ENCODE measurements at places on chromosomes 5 and 9.

DNA sequence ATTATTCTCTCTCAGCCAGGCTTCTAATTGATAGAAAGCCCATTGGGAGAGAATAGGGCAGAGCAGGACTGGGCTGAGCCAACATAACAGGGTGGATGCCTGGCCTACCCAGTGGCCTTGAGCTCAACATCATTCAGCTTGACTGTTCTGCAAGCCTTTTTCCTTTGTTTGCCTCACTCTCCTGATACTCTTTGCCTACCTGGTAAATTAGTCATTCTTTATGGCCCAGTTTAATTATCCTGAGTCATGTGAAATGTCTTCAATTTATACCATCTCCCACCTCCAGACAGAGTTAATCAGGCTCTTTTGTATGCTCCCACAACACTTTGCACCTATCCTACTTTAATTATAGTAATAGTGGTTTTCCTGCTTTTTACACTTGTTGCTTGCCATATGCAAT, 13.6 kb downstream of the GLRA1 start:
- DNase-seq: no peak

- DNase-seq: no peak
These were observed 181.2 kb downstream of the PIK3R1 start for GRCh38 chr5:68396722-68397121.

DNA sequence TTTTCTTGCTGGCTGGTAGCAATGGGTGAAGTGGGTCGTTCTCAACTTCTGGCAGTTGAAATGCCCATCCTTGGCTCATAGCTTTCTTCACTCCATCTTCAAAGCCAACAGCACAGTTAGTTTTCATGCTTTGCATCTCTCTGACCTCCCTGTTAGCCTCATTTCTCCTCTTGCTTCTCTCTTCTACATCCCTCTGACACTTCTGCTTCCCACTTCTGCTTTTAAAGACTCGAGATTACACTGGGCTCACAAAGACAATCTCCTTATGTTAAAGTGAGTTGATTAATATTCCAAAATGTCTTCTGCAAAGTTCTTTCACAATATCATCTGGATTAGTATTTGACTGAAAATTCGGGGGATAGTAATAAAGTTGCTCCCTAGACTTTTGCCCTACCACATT, 684.8 kb upstream of the CCNG1 start:
- no peak for DNase-seq

DNA sequence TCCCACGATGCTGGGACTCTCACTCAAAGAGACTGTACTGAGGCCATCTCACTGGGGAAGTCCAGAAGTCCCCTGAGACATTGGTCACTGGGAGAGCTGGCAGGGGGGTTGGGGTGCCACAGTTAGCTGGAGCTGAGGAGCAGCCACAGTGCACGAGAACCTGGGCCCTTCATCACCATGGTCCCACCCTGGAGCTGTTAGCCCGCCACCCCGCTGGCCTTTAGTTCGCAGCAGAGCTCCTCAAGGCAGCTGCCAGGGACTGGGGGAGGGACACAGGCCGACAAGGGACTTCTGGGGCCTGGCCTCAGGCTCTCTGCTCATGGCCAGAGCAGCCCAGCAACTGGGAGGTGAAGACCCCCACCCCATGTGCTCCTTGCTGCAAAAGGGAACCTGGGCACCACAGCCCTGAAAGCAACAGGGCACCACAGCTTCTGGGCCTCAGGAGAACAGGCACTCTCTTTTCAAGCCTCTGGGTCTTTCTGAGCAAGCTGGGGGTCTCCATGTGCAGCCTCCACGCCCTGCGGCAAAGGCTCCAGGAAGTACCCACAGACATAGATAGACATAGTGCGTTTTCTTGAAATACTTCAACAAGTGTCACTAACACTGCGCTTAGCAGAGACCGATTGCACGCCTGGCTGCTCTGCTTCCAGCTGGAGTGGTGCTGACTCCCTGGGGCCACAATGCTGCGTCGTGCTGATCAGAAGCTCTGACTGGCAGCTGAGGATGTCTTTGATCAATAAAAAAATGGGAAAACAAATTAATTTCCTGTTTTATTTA, 46.0 kb downstream of the VAV2 start:
- no peak for DNase-seq

GRCh38 chr5:16283791-16284190, 104.2 kb upstream of the MARCHF11 start:
- DNase-seq: no peak

DNA sequence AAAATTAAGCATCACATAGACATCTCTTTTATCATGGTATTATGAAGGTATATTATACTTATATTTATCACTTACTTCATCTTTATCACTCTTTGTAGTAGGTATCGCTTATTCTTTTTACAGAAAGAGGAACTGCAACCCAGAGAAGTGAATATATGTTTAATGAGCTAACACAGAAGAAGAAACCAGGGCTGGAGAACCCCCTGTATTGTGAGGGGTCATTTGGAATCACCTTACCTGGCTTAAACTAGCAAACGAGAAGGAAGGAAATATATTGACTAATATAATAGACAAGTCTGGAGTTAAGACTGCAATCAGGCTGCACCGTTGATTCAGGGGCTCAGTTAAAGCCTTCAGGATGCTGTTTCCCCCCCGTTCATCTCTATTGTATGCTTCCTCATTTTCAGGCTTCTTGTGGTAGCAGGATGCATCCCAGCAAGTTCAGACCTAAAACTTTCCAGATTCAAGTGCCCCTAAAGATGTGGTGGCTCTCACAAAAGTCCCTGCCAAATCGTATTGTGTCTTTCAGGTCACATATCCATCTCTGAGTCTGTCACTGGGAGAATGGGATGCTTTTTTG, 146.4 kb downstream of the GCNT1 start:
- no peak for DNase-seq

DNA sequence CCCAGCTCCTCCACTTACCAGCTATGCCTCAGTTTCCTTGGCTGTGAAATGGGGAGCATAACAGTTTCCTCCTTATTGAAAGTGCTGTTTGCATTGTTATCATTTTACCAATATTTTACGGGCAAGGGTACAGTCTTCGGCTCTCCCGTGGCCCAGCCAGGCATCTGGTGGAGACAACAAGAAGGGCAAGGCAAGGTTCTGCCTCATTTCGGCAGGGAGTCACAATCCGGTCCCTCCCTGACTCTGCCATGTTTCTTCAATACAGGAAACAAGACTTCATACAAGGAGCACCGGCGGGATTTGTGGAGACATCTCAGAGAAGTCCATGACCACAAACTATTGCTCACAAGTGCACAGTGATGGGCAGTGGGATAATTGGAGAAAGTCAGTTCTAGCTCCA, 174.0 kb downstream of the FGF18 start:
- DNase-seq: no peak

DNA sequence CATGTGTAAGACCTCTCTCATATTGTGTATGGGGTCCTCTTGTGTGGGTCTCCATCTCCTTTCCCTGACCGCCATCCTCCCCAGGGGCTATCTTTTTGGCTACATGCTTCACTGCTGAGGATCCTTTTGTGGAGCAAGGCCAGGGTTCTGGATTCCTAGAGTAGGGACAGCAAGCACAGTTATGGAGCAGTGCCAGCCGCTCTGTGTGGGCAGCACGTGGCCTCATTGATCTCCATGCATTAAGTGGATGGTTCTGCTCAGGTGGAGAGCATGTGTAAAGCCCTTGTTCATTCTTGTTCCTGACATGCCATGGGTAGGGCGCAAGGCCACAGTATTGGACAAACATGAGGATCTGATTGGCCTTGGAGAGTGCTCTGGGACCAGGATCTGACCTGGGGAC, 8.9 kb downstream of the PHF2 start:
- no peak for DNase-seq

DNA sequence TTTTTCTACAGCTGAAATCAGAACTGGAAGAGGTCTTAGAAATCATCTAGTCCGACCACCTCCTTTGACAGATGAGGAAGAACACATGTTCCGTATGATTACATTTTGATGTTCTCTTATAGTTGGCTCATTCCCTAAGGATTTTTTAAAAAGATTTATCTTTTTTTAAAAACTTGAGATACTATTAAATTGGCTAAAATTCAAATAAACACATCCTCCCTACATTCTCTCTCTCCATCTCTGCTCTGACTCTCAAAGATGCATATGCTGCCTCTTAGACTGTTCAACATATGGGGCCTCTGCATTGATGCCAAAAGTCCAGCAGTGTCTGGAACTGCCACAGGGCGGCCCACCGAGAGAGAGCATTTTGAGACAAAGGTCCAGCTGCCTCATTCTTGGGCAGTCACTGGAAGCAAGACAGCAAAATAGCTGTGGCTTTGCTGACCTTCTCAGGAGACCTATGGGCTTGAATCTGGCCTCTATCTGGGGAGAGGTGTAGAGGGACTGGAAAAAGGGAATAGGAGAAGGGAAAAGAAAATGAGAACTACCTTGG, 12.8 kb upstream of the TSSK1B start:
- no peak for DNase-seq

- no peak for DNase-seq
These were observed 91.2 kb downstream of the FSTL4 start for GRCh38 chr5:133520991-133521706.

DNA sequence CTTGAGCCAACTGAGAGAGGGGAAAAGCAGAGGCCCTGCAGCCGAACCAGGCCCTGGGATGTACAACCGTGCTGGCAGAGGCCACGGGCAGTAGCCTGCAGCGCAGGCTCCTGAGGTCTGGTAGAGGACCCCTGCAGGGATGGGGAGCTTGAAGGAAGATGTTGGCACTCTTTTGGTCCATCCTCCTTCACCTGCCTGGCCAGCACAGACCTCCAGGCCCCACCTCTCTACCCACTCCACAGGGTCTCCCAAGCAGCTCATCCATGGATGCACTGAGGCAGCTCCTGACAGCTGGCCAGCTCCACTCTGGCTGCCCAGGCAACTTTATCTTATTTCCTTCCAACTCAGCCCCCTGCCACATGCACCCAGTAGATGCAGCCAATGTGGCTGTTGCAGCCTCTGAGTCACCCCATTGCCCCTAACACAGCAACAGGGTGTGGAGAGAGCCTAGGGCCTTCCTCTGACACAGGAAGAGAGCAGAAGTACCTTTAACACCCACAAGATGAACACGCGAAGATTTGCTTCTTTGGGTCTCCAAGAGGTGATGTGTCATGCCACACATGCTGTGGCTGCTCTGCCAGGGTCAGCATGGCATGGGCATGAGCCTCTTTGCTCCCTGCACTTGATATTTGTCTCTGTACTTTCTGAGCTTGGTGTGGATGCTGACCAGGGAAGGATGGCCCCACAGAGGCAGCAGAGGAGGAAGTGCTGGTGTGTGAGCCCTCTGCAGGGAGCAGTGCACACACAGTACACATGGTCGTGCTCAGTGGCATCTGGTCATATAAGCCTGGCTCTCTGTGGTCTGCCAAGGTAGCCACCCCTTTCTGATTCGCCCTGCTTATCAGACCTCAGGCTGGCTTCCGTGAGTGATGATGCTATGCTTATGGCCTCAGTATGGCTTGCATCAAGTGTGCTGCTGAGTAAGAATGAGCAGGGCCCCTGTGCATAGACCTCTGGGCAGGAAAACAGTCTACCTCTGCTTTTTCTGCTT, 117.2 kb downstream of the NRG2 start:
- no peak for DNase-seq

- no peak for DNase-seq
These were observed 559.7 kb downstream of the ACTL7B start for GRCh38 chr9:108296056-108296455.

DNA sequence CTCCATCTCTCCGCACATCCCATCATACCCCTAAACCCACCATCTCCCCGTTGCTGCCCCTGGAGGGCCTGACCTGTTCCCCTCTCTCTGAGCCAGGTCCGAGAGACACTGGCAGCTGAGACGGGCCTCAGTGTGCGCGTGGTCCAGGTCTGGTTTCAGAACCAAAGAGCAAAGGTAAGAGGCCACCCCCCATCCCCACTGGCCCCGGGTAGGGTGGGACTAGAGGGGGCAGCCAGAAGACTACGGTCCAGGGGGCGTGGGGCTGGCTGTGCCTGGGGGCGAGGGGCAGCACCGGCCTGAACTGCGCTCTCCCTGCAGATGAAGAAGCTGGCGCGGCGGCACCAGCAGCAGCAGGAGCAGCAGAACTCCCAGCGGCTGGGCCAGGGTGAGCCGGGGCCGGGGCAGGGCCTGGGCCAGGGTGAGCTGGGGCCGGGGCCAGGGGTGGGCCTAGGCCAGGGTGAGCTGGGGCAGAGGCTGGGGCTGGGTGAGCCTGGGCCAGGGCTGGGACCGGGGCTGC, 79.8 kb downstream of the LMX1B start:
- DNase-seq: no peak

- no peak for DNase-seq
These were observed 44.4 kb downstream of the ZNF474 start for GRCh38 chr5:122173474-122174415.

DNA sequence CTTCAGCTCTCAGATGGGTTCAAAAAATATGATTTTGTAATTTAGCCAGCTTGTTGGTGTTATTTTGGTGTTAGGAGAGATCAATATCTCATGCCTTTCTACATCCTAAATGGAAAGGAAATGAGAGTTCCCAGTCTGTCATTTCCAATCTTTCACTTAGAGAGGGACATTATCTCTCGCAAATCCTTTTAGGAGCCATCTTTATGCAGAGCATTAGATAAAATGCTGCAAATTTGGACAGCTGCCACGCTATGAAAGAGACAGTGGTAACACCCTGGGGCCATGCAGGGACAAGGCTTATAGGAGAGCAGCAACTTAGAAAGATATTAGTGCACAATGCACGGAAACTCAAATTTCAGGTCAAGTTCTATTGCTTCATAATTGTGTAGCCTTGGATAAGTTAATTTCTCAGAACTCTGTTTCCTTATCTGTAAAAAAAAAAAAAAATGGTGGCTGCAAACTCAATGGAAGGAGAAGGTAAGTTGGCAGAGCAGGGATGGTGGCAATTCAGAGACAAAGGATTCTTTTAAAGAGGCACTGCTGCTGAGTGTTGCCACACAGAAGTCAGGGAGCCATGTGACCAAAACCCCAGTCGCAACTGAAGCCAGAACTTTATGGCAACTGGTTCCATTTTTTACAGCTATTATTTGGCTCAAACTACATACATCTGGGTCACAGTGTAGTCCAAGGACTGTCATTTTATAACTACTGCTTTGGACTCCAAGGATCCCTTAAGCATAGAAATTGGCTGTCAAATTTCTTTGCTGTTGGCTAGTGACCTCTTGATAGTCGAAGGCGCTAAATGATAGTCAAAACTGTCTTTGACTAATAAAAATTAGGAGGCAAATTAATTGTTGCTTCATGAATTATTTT, 210.2 kb downstream of the FRMD3 start:
- no peak for DNase-seq

GRCh38 chr5:1522601-1523479, 920 bp downstream of the LPCAT1 start:
- DNase-seq: peak; percentile 19

GRCh38 chr9:78972303-78972999, 599.3 kb upstream of the TLE4 start:
- no peak for DNase-seq

DNA sequence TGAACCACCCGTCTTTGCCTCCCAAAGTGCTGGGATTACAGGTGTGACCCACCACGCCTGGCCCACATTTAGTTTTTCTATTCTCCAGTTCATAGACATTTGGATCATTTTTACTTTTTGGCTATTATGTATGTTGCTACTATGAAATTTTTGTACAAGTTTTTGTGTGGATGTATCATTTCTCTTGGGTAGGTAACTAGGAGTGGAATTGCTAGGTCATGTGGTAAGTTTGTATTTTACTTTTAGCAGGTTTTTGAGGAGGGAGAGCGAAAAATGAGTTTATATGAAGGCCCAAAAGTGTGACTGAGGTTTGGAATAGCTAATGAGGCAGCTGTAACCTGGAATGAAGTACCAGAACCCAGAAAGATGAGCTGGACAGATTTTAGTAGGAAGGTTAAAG, 35.2 kb downstream of the ARHGAP26 start:
- DNase-seq: no peak

- no peak for DNase-seq
These were observed 32.9 kb upstream of the ENTREP1 start for GRCh38 chr9:69292078-69292477.

All from stimulated activated CD8-positive, alpha-beta memory T cell treated with anti-CD3 and anti-CD28 coated beads, Interleukin-4, amount 100 ng/mL, for 48 hours (primary cell).